Vagina (tissue), 2 donors: ENCODE measurements at places on chromosomes 5 and 9. TPM values are rescaled to one million over a fixed set of nuclear protein-coding genes. Genes with fewer than 3 reads are reported as not detected.

DNA sequence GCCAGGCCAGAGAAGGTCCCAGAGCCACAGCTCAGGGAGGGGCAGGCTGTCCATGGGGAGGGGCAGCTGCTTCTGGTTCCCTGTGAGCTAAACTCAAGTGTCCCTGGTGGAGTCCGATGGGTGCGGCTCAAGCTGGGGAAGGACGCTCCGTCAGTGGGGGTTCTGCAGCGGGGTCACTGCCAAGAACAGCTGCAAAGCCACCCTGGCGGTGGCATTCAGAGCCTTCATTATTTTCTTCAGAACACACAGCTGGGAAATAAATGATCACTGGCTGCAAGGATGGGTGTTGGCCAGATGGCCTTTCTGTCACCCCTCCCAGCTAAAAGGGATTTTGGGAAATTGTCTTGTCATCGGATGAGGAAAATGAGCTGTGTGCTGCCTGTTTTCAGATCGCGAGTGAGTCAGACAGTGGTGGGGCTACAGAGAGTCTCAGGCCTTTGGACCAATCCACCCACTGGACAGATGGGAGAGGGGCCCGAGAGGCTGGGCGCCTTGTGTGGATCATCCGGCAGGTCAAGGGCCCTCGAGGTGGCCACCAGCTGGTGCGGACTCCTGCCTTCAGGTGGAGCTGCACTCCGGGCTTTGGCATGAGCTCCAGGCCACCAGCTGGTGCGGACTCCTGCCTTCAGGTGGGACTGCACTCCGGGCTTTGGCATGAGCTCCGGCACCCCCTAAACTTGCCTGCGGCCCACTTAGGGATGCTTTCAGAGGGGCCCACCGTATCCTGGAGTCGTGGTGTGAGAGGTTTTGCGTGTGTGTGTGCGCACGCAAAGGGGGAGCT lies 17.9 kb upstream of the GFPT2 start:
- no peak overlapping the region for H3K4me3 ChIP-seq
- H3K27ac ChIP-seq = no peak overlapping the region
- H3K27me3 ChIP-seq = no peaks in the 10 kb centered on the region
- DNase-seq = no peak

GRCh38 chr5:95241635-95242034 lies 43.3 kb downstream of the MCTP1 start:
- H3K4me3 ChIP-seq = no peak overlapping the region
- DNase-seq = no peak
- no peaks in the 10 kb centered on the region for H3K27me3 ChIP-seq

The CYLC2 gene
- total RNA-seq = not detected

GRCh38 chr5:179818746-179819295 lies 1.9 kb upstream of the SQSTM1 start:
- H3K36me3 ChIP-seq = no peaks in the 10 kb centered on the region
- peak; percentile 98 for DNase-seq
- no peaks in the 10 kb centered on the region for H3K27me3 ChIP-seq
- peak overlapping the region; percentile 99 for H3K4me3 ChIP-seq
- H3K4me1 ChIP-seq = peaks cover 60% of the 10 kb centered on the region

GRCh38 chr5:7759951-7760580 lies 90.9 kb downstream of the CFAP90 start:
- H3K4me3 ChIP-seq = no peak overlapping the region
- H3K27me3 ChIP-seq = no peaks in the 10 kb centered on the region
- peak overlapping the region; percentile 46 for H3K27ac ChIP-seq

- no peak for DNase-seq
- H3K27me3 ChIP-seq = no peaks in the 10 kb centered on the region
- no peaks in the 10 kb centered on the region for H3K36me3 ChIP-seq
- H3K27ac ChIP-seq = peak overlapping the region; percentile 90
- no peak overlapping the region for H3K4me3 ChIP-seq
Observed at GRCh38 chr5:150176745-150177477, 10.3 kb downstream of the CDX1 start.

GRCh38 chr9:107308461-107308860 lies 25.4 kb downstream of the RAD23B start:
- H3K36me3 ChIP-seq = peaks cover 45% of the 10 kb centered on the region
- no peak for DNase-seq
- no peak overlapping the region for H3K4me3 ChIP-seq
- H3K4me1 ChIP-seq = no peaks in the 10 kb centered on the region
- no peak overlapping the region for H3K27ac ChIP-seq
- no peaks in the 10 kb centered on the region for H3K27me3 ChIP-seq

DNA sequence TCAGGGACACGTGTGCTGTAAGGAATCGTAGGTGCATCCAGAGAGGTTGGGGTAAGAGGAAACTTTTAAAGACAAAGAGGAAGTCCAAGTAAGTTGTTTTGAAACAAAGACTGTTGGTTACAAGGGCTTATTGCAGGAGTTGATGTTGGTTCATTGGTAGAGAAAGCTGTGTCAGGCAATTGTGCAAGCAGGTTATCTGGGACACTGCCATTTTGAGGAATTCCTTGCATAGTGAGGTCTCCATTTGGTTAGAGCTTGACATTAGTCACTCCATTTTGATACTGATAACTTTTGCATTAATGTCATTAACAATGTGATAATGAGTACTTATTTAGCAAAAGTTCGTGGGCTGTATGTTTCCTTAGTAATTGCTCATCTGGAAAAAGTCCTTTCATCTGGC lies 24.9 kb downstream of the CNOT6 start:
- H3K4me1 ChIP-seq = peaks cover 32% of the 10 kb centered on the region
- H3K36me3 ChIP-seq = no peaks in the 10 kb centered on the region
- no peak for DNase-seq
- no peak overlapping the region for H3K27ac ChIP-seq

GRCh38 chr9:128149951-128150593 lies 819 bp downstream of the LCN2 start:
- peaks cover 34% of the 10 kb centered on the region for H3K4me1 ChIP-seq
- H3K27me3 ChIP-seq = no peaks in the 10 kb centered on the region
- no peaks in the 10 kb centered on the region for H3K36me3 ChIP-seq
- no peak overlapping the region for H3K27ac ChIP-seq
- H3K4me3 ChIP-seq = no peak overlapping the region
- no peak for DNase-seq

GRCh38 chr5:177402271-177403043 lies 2.0 kb upstream of the PFN3 start:
- no peak for DNase-seq
- peak overlapping the region; percentile 60 for H3K27ac ChIP-seq
- no peaks in the 10 kb centered on the region for H3K36me3 ChIP-seq
- peak overlapping the region; percentile 51 for H3K4me3 ChIP-seq
- peaks cover 43% of the 10 kb centered on the region for H3K4me1 ChIP-seq

The ANKRD34B gene
- total RNA-seq = not detected

The DOCK2 gene
- 18.2 TPM for total RNA-seq

- peaks cover 13% of the 10 kb centered on the region for H3K4me1 ChIP-seq
- H3K27ac ChIP-seq = peak overlapping the region; percentile 18
- H3K4me3 ChIP-seq = no peak overlapping the region
Observed at GRCh38 chr9:88258601-88259000, 120.3 kb upstream of the SPATA31C2 start.

GRCh38 chr9:136051453-136051836 lies 43.6 kb downstream of the NACC2 start:
- DNase-seq = no peak
- H3K27me3 ChIP-seq = no peaks in the 10 kb centered on the region
- peaks cover 44% of the 10 kb centered on the region for H3K4me1 ChIP-seq
- peak overlapping the region; percentile 65 for H3K4me3 ChIP-seq
- peaks cover 12% of the 10 kb centered on the region for H3K36me3 ChIP-seq
- H3K27ac ChIP-seq = peak overlapping the region; percentile 4

DNA sequence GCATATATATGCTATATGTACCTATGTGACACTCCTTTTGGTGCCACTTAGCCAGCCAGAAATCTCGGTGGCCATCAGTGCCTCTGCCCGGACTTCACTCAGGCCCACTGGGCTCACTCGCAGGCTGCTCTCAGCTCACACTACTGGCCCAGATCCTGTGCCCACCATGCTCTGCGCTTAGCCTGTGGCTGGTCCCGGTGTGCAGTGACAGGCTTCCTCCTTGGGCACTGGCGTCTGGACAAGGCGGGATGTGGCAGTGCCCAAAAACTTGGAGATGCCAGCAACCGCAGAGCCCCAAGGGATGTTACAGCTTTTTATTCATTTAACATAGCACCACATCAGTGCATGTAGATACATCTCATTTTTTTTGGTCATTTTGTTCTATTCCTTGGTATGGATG lies 77.4 kb downstream of the NREP start:
- H3K4me3 ChIP-seq = no peak overlapping the region
- H3K27me3 ChIP-seq = no peaks in the 10 kb centered on the region
- no peak overlapping the region for H3K27ac ChIP-seq
- no peaks in the 10 kb centered on the region for H3K36me3 ChIP-seq
- DNase-seq = no peak
- peaks cover 24% of the 10 kb centered on the region for H3K4me1 ChIP-seq

DNA sequence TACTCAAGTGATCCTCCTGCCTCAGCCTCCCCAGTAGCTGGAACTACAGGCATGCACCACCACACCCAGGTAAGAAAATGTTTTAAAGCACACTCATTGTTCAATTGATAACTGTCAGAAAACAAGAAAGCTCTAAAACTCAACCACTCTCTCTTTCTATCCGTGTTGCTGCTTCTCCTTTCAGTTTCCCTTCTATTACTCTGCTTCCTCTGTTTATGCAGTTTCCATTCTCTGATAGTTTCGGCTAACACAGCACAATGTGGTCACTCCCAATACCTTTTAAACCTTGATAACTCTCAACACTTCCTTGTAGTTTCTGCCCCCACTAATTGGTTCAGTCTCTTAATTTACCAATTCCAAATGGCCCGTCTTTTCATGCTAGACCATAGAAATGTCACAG lies 59.2 kb upstream of the NR4A3 start:
- no peaks in the 10 kb centered on the region for H3K36me3 ChIP-seq
- no peak for DNase-seq
- no peaks in the 10 kb centered on the region for H3K27me3 ChIP-seq
- no peak overlapping the region for H3K27ac ChIP-seq

The GHR gene
- total RNA-seq = 16.7 TPM

The ADGRV1 gene
- 10.6 TPM for total RNA-seq

GRCh38 chr5:128842241-128842640 lies 123.0 kb upstream of the SLC27A6 start:
- H3K36me3 ChIP-seq = no peaks in the 10 kb centered on the region
- H3K27ac ChIP-seq = no peak overlapping the region
- H3K4me1 ChIP-seq = no peaks in the 10 kb centered on the region
- H3K27me3 ChIP-seq = no peaks in the 10 kb centered on the region
- no peak overlapping the region for H3K4me3 ChIP-seq

GRCh38 chr9:74499770-74500583 lies 2.8 kb downstream of the RORB start:
- no peak for DNase-seq
- peaks cover 31% of the 10 kb centered on the region for H3K4me1 ChIP-seq

The OGN gene
- 11.5 TPM for total RNA-seq

The AK6 gene
- 17.4 TPM for total RNA-seq

The KCNV2 gene
- total RNA-seq = not detected
